SJCRH30 (cell line): ENCODE measurements at places on chromosomes 5 and 9.

GRCh38 chr9:127555840-127556820 lies 55.9 kb upstream of the STXBP1 start:
- H3K27ac ChIP-seq, result peak overlapping the region; percentile 86
- peaks cover 10% of the 10 kb centered on the region for H3K36me3 ChIP-seq
- H3K4me3 ChIP-seq, result no peak overlapping the region

- DNase-seq, result no peak
- H3K27ac ChIP-seq, result no peak overlapping the region
- H3K4me3 ChIP-seq, result no peak overlapping the region
- H3K27me3 ChIP-seq, result no peaks in the 10 kb centered on the region
- no peaks in the 10 kb centered on the region for H3K36me3 ChIP-seq
These were observed 77.0 kb upstream of the ZSWIM6 start for GRCh38 chr5:61254969-61255555.

GRCh38 chr9:23245067-23245466 lies 581.0 kb downstream of the ELAVL2 start:
- DNase-seq, result no peak
- no peaks in the 10 kb centered on the region for H3K27me3 ChIP-seq
- no peak overlapping the region for H3K27ac ChIP-seq
- H3K4me3 ChIP-seq, result no peak overlapping the region

DNA sequence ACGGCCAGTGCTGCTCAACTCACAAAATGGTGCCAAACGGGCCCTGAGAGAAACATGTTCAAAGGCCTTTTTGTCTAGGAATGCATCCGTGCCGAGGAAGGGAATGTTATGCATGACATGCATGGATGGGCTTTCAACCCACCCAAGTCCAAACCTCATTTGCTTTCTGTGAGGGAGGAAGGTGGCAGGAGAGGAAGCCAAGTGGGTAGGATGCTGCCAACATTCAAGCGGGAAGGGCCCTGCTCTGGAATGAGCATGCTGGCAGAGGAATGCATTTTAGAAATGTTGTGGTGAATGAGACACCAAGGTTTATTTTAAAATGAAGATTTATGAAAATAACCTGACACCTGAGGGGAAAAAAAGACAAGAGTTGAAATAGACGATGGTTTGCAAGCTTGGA lies 479.1 kb downstream of the CCDC171 start:
- no peaks in the 10 kb centered on the region for H3K36me3 ChIP-seq
- no peak overlapping the region; the same call in 1 of the 2 replicates for H3K27ac ChIP-seq
- DNase-seq, result no peak
- H3K4me3 ChIP-seq, result no peak overlapping the region
- H3K27me3 ChIP-seq, result no peaks in the 10 kb centered on the region
- H3K4me1 ChIP-seq, result peaks cover 24% of the 10 kb centered on the region

DNA sequence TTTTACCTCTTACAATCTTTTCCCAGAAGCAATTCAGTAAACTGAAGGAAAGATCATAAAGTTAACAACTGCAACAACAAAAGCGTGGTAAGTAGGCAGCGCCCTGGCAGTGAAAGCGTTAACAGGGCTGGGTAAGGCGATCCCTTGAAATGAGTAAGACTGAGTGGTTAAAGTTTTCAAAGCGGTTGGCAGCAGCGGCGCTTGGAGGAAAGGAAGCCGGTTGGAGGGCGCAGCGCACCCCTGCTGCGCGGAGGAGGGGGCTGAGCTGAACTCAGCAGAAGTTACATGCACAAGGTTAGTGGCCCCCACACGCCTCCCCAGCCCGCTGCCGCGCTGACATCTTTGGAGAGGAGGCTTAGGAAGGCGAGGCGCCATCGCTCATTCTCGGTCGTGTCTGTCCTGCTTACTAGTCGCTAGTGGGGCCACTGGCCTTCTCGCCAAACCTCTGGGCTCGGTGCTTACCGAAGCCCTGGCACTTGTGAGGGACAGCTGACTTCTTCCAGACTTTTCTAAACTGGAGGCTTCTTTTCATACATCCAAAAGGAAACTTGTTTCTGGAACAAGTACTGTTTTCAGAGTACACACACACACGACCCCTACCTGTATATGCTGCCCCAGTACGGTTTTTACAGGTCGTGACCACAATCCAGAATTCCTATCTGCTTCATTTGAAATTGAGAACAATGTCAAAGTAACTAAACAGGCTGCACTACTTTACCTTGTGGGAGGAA lies at the start of gene SH3RF2:
TSS of gene SH3RF2 (plus strand) at position 178 of the 731 bp plus-strand sequence. CDS start 1,351 bp downstream, outside the sequence.
- no peaks in the 10 kb centered on the region for H3K4me1 ChIP-seq
- H3K36me3 ChIP-seq, result no peaks in the 10 kb centered on the region
- peak; percentile 71 for DNase-seq
- peaks cover 6% of the 10 kb centered on the region; the same call in 1 of the 2 replicates for H3K27me3 ChIP-seq
